ENCODE measurements at places on chromosomes 2 and 18.

DNA sequence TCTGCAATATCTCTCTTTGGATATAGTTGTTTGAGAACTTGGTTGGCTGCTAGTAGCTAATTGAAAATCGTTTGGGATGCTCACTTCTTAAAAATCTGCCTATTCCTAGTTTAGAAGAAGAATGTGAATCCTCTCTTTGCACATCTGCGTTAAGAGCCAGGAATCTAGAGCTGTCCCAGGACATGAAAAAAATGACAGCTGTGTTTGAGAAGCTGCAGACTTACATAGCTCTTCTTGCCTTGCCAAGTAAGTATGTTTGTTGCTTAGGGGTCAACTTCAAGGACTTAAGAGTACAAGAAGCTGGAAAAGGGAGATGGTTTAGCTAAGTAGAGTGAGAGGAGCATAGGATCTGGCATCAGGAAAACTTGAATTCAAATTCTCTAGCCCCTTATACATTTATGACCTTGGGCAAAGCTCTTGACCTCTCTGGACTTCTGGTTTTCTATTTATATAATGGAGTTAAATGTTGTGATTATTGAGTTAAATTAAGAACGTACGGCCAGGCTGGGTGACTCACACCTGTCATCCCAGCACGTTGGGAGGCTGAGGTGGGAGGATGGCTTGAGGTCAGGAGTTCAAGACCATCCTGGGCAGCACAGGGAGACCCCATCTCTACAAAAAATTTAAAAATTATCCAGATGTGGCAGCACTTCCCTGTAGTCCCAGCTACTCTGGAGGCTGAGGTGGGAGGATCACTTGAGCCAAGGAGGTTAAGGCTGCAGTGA is 55.2 kb upstream of the STON1 start:
- no peak for DNase-seq

DNA sequence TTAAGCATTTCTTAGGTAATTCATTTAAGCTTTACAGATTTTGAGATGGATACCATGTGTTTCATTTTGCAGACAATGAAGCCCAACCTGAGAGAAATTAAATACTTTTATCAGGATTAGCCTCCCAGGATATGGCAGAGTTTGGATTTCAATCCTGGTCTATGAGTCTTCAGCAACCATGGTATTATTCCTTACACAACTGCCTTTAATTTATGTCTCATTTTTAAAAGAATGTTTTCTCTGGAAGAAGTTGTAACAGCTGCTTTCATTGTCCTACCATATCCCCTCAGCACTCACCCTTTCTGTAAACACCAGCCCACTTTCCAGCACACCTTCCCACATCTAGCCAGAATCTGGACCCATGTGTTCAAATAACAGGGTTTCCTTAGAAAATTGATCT is 863.7 kb upstream of the VRK2 start:
- DNase-seq = no peak

GRCh38 chr2:40434731-40435271 is 17.1 kb downstream of the SLC8A1 start:
- DNase-seq = peak; percentile 99

DNA sequence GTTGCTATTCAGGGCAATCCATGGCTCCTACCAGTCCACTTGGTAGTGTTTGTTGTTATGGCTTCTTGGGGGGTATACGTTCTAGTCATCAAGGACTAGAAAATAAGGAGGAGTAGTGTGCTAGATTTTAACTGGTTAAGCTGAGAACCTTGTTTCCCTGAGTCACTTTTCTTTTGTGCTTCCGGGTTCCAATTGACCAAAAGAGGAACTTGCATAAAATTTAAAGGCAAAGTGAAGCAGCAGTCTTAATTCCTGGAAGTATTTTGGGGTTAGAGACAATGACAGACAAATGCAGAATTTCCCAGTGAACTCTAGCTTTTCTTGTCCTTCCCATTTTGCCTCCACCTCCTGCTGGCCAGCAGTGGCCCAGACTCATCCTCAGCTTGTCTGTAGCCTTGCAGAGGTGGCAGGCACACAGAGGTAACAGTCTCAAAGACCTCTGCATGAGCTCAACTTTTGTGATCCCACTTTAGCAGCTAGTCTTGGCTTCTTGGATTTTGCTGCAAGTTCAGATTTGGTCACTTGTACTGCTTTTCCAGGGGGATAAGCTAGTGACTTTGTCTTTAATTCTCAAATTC is 1105.8 kb upstream of the NXPH2 start:
- DNase-seq = no peak

DNA sequence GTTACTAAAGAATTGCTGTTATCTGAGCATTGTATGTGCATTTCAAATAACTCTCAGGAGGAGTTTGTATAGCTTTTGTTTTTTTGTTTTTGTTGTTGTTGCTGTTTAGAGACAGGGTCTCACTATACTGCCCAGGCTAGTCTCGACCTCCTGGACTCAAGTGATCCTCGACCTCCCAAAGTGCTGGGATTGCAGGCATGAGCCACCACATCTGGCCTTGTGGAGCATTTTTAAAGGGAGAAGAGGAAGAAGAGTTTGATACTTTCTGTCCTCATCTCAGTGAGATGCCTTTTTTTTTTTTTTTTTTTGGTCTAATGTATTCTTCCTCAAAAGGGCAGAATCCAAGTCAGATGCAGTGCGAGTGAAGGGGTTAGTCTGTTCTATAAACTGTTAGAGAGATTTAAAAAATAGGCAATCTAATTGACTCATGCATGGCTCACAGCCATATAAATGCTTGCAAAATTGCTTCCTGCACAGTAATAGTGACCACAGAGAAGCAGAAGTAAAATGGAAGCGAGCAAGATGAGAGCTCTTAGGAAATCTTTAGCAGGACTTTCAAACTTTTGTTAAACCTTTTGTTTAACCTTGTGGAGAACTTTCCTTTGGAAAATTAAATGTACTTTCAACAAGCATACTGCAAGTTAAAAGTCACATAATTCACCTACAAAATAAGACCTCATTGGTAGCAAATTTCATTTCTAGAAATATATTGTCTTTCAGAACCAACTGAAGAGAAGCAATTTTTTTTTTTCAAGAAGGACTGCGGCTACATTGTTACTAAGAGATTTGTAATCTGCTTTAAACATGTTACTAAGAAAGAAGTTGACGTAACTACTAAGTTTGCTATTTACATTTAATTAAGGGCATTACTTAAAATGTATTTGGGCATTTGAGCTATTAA is 52.3 kb upstream of the ROCK1 start:
- DNase-seq = peak; percentile 6

GRCh38 chr2:177616066-177616465 is 223.5 kb downstream of the AGPS start:
- no peak for DNase-seq

DNA sequence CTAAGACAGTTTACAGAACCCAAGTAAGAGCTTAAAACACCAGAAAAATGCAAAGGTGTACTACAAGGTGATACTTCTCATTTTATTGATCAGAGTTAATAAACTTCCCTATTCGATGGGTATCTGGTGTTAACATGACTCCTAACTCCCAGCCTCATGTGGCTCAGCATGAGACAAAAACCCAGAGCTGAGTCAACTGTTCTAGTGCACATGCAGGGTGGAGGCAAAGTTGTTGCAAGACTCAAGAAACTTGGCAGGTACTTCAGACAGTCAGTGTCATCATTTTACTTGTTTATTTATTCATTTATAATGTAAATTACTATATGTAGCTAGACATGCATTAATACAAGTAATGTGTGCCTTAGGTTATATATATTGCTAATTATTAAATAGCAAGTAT is 216.6 kb upstream of the DSEL start:
- DNase-seq = no peak
